NCI-H187 (cell line): ENCODE measurements at places on chromosomes 12 and 14.

DNA sequence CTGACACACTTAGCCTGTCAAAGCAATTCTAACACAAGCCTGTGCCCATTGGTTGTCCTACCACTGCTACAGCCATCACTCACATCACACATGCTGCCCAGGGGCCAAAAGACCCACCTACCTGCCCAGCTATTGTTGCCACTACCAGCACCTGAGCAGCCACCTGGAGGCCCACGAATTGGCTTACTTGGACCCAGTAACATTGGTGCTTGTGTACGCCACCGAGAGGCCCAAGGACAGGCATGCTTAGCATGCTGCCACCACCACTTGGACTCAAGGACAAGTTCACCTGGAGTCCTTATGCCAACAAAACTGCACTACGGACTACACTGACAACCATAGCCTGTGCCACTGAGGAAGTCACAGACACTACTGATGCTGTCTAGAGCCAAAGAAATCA, 221.1 kb downstream of the SLC38A4 start:
- no peak for DNase-seq

GRCh38 chr12:109719123-109720022, 5.7 kb downstream of the FAM222A start:
- no peak for DNase-seq

- DNase-seq = no peak
These were observed 13.4 kb upstream of the ALDH2 start for GRCh38 chr12:111753144-111753881.

GRCh38 chr12:102061096-102061559, 663 bp downstream of the WASHC3 start:
- DNase-seq = no peak

GRCh38 chr14:50619569-50620141, 48.5 kb downstream of the SAV1 start:
- no peak for DNase-seq

DNA sequence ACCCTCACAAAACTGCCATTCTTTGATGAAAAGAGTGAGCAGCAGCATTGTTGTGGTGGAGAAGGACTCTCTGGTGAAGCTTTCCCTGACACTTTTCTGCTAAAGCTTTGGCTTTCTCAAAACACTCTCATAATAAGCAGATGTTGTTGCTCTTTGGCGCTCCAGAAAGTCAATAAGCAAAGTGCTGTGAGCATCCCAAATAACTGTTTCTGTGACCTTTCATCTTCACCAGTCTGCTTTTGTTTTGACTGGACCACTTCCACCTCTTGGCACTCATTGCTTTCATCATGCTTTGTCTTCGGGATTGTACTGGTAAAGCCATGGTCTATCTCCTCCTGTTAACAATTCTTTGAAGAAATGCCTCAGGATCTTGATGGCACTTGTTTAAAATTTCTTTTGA, 424.7 kb upstream of the TMPO start:
- DNase-seq = no peak

DNA sequence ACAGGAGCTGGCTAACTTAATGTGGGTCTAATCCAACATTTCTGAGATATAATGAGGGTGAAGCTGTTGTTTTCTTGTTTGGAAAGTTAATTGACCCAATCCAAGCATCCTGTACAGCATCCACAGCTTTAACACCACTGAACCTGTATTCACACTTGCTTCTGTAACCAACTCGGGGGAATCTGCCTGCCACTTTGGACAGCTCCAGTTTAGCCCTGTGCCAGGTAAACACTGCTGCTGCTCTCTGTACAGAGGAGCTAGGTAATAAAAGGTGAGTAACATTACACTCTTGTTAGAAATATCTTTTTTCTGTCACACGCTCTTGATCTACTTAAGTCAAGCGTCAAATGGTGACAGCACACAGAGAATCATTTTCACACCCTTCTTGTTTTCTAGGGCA, 700 bp downstream of the OR11G2 start:
- DNase-seq = no peak

DNA sequence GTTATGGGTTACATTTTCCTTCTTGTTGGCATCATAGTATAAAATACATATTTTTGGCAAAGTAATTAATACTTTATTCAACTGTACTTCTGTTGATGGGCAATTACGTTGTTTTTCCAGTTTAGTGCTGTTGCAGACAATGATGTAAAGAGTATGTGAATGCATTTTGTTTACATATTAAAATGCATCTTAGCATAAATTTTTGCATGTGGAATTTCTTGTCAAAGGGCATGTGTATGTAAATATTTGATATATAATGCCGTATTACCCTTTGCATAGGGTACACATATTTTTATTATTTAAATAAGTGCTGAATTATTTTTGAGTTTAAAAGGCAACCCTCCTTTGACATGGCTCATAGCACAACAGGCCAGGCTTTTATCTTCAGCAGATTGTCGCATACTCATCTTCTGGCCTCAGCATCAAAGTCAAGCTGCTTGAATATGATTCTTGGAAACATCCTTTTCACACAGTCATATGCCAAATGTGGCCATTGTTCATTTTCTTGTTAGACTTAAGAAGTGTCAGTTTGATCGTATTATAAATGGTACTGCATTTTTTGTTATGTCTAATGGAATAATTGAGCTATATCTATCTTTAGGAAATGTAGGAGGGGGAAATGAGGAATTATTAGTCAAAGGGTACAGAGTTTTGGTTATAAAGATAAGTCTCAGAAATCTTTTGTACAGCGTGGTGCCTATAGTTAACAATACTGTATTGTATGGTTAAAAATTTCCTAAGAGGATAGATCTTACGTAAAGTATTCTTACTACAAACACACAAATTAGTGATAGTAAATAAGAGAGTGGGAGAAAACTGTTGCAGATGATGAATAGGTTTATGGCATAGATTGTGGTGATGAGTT, 138.5 kb downstream of the FUT8 start:
- DNase-seq = no peak

GRCh38 chr14:56172571-56172971, 54.4 kb downstream of the PELI2 start:
- DNase-seq = no peak

DNA sequence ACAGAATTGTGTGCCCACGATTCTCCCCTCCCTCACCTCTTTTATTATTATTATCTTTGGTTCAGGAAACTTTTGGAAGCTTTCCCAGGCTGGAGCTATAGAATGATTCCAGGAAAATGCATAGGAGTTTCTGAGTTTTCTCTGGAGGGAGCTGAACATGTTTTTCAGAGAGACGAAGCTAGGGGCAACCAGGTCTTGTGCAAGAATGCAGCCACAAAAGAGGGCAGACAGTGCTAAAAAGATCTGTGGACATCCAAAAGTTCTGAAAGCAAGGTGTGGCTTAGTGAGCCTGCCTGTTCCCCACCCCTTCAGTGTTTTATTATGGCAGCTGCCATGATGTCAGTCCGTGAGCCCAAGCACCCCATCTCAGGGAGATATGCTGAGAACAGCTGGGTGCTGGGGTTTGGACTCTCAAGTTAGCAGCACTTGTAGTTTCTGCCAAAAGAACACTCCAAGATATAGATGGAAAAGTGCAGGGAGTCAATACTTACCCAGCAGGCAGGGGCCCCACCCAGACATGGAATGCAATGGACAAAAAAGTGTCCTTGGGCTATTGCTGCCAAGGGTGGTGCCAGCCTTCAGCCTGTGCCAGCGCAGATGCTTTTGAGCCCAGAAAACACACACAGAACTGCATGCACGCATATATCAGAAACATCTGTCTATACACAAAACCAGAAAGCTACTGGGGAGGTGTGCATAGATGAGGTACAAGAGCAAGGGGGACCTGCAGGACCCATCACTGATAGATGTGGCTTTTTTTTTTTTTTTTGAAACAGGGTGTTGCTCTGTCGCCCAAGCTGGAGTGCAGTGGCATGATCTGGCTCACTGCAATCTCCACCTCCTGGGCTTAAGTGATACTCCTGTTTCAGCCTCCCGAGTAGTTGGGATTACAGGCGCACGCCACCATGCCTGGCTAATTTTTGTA, 17.0 kb upstream of the IRF2BPL start:
- DNase-seq = no peak

GRCh38 chr12:6201213-6201608, 1.0 kb downstream of the CD9 start:
- peak; percentile 61 for DNase-seq

- DNase-seq = no peak
These were observed 104.5 kb upstream of the MED13L start for GRCh38 chr12:116381744-116382685.

DNA sequence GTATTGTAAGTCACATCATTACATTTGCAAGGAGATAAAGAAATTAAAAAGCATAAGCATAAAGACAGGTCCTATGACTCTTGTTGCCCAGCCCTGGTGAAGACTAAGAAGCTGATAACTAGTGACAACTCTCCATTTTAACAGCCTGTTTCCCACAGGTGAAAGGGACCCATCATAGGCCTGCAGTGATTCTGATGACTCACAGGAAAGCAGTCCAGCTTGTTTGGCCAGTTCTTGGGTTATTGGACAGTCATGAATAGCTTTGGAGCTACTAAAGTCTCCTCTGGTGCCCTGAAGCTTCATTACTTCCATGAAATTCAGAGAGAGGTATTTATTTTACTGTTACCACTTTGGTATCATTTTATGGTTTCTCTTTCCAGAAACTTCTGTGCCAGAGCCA, 55.5 kb upstream of the DYRK2 start:
- DNase-seq = no peak

- DNase-seq = no peak
These were observed 95.0 kb upstream of the TBX5 start for GRCh38 chr12:114500775-114501473.

- DNase-seq = no peak
These were observed 88.8 kb downstream of the ATXN7L3B start for GRCh38 chr12:74626397-74626796.
